ENCODE measurements at places on chromosomes 1 and 21. TPM values are rescaled to one million over a fixed set of nuclear protein-coding genes. Genes with fewer than 3 reads are reported as not detected.

The RSPO1 gene
- 1.6 TPM for total RNA-seq

The OR2G6 gene
- under 0.01 TPM for total RNA-seq

The CRP gene
- not detected for total RNA-seq

The OR2M7 gene
- not detected for total RNA-seq

DNA sequence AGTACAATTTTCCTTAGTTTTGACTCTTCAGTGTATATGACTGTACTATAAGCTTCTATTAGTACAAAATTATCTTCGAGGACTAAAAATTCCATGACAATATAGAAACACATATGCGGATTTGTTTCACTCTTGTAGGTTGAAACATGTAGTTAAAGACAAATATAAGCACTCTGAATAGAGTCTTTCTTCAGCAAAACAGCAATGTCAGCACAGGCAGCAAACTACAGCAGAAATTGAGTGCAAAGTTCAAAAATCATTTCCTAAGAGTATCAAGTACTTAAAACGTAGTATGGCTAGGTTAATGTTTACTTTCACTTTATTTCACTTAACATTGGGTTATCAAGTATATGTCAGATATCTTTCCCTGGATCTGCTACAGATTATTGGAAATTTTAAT lies 106.7 kb downstream of the FAF1 start:
- DNase-seq = no peak

DNA sequence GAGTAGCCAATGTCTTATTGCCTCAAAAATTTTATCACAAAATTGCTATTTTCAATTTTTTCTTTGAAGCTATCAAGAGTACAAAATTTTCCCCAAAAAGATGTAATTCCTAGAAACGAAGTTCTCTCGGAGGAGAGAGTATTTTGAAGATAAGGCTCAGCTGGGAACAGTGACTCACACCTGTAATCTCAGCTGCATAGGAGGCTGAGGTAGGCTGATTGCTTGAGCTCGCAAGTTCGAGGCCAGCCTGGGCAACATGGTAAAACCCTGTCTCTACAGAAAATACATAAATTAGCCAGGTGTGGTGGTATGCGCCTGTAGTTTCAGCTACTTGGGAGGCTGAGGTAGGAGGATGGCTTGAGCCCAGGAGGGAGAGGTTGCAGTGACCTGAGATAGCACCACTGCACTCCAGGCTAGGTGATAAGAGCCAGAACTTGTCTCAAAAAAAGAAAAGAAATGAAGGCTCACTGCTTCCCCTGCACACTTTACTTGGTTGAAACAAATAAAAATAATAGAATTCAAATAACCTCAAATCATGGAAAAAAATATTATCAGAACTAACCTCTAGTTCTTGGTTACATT lies 22.2 kb downstream of the TUT4 start:
- DNase-seq = no peak

DNA sequence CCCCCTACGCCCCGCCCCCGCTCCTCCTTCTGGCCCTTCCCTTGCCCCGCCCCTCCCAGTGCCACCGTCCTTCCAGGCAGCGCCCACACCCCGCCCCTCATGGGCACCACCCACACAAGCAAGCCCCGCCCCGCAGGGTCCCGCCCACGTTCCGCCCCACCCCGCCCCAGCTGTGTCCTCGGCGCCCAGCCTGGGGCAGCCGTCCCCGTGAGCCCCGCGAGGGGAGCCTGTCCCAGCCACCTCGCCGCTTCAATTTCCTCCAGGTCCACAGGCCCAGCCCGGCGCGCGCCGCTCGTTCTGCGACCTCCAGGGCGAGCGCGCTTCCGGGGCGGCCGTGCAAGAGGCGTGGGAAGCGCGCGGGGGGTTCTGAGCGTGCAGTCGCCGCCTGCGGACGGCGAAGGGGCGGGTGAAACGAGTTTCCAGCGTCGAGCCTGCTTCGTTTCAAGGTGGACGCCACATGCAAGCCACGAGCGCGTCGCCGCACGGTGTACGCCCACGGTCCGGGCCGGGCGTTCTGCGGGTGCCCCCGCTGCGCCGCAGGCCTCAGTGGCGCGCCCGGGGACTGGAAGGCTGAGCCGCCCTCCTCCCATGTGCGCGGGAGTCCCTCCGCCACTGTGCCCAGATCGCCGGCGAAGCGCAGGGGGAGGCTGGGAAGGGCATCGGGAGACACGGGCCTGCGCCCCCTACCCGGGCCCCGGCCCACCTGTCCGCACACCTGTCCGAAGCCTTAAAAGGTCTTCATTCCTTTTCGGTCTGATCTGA lies 10.8 kb upstream of the FAAP20 start:
- DNase-seq = peak; percentile 96

DNA sequence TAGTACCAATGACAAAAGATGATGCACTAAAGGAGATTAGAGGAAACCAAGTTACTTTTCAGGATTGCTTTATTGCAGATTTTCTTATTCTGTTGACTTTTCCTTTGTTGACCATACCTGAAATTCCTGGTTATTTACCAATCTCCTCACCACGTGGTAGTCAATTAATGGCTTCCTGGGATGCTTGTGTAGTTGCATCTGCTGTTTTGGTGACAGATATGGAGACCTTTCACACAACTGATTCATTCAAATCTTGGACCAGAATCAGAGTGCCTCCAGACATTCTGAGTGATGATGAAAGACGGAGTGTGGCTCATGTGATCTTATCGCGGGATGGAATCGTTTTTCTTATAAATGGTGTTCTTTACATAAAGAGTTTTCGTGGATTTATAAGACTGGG lies 91.3 kb downstream of the CATSPERE start:
- DNase-seq = no peak

All from cerebellum (tissue), 4 donors.